ENCODE measurements at places on chromosomes 4 and X.

GRCh38 chrX:129566073-129566472 is 26.0 kb downstream of the OCRL start:
- no peak for DNase-seq

- DNase-seq, result no peak
These were observed 16.4 kb downstream of the TMEM31 start for GRCh38 chrX:103727115-103727514.

DNA sequence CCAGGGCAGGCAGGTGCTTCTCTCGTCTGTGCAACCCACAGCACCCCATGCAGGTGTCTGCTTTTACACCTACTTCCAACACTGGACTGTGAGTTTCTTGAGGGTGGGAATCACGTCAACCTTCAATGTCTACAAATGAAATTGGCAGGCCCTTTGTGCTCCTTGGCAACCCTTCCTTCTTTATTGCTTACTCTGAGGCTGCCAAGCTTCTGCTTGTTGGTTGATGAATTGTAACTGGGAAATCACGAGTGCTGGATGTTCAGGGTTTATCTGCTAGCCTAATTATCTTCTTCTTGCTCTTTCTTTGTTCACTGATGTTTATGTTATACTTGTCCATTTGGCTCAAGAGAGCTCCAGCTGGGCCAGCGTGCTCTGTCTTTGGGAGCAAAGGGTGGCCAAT is 2.5 kb upstream of the DGAT2L6 start:
- no peak for DNase-seq

- DNase-seq, result no peak
These were observed 74.7 kb downstream of the GALNT7 start for GRCh38 chr4:173243321-173243720.

DNA sequence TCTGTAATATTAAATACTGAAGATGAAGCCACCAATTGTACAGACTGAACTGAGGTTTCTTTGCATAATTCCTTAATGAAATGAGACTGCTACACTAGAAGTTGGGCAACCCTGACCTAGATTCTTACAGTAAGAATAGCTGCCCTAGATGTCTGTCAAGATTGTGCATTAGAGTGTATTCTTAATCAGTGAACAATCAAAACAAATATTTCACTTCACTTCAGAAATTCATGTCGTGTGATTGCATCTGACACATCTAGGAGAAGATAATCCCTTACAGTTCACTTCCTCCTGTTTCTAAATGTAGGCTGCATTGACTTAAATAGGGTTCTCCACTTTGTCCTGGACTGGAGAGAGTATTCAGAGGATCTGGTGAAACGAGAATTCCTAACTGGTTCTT is 283.1 kb downstream of the HNRNPD start:
- no peak for DNase-seq

GRCh38 chr4:153728151-153728550 is 31.7 kb downstream of the RNF175 start:
- DNase-seq, result no peak

- DNase-seq, result no peak
These were observed 526.7 kb downstream of the PCDH7 start for GRCh38 chr4:31246856-31247255.

GRCh38 chr4:88514557-88515511 is 8.7 kb downstream of the PYURF start:
- no peak for DNase-seq

GRCh38 chr4:176814770-176815169 is 22.0 kb upstream of the VEGFC start:
- DNase-seq, result no peak

DNA sequence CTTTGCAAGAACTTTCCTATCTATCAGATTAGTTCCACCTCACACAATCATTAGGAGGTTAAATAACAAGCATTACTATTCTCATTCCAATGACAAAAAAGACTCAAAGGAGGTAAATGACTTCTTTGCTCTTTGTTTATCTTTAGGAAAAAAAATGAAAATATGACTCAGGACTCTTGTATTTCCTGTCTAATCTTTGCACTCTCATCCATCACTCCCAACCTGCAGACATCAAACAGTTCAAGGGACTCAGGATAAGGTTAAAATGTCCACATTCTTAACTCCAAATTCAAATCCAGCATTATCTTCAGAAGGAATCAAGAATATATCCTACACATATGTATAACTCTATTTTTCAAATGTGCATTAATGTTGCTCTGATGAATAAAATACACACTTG is 139.6 kb downstream of the UNC5C start:
- no peak for DNase-seq

DNA sequence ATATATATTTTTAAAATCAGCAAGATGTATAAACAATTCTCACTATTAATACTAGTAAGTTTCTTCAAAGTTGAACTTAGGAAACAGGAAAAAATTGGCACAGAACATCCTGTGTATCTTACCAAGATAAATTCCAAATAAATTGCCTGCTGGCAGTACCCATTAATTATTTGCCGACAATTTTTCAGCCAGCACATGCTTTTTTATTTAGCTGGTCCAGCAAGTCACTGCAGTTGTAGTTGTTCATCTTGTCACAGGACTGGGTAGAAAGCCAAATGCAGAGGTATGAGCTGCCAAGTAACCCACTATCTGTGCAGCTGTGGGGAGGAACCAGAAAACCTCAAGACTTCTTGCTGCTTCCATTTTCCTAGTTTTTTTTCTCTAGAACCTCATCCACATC is 113.4 kb downstream of the PACRGL start:
- DNase-seq, result no peak

- no peak for DNase-seq
These were observed 29.8 kb upstream of the STOX2 start for GRCh38 chr4:183875251-183875825.

DNA sequence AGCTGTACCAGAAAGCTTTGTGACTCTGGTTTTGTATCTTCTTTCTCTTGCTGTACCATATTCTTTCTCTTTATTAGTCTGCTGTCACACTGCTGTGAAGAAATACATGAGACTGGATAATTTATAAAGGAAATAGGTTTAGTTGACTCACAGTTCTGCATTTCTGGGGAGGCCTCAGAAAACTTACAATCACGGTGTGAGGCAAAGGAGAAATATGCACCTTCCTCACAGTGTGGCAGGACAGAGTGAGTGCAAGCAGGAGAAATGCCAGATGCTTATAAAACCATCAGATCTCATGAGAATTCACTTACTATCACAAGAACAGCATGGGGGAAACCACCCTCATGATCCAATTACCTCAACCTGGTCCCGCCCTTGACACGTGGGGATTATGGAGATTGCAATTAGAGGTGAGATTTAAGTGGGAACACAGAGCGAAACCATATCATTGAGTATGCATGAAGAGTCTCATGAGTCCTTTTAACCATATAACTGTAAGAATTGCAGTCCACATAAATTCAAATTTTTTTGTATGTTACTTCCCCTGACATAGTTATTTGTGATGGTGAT is 67.4 kb upstream of the INPP4B start:
- DNase-seq, result no peak

- no peak for DNase-seq
These were observed 318.6 kb upstream of the CASK start for GRCh38 chrX:42242004-42242403.

- DNase-seq, result no peak
These were observed 26.7 kb upstream of the PLAC1 start for GRCh38 chrX:134684956-134685355.

GRCh38 chr4:2250357-2251072 is 8.6 kb upstream of the HAUS3 start:
- DNase-seq, result no peak

DNA sequence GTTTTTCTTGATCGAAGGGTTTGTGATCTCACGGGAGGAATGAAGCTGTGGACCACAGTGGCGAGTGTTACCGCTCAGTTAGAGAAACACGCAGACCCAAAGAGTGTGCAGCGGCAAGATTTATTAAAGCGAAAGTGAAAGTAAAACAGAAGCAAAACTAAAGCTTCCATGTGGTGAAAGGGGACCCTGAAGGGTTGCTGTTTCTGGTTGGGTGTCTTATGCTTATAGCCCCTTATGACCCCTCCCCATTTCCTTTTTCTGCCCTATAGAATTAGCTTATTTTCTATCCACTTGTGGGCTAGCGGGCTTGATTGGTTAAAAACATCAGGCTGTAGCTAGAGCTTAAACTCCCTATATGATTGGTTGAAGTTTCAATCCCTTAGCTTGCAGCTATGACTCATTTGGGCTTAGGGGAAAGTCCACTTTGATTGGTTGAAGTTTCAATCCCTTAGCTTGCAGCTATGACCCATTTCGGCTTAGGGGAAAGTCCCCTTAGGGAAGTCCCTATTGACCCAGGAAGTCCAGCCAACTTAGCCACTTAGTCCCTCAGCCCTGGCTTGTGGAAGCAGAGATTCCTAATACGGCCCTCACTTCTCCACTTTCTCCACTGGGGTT is 171.2 kb upstream of the NWD2 start:
- DNase-seq, result no peak

- no peak for DNase-seq
These were observed 65.9 kb downstream of the CLDN22 start for GRCh38 chr4:183254162-183254561.

- DNase-seq, result no peak
These were observed 44.6 kb downstream of the FGFBP1 start for GRCh38 chr4:15893962-15894361.

GRCh38 chr4:176484301-176484984 is 164.7 kb downstream of the SPCS3 start:
- no peak for DNase-seq

GRCh38 chr4:125387770-125388169 is 73.0 kb downstream of the FAT4 start:
- DNase-seq, result no peak

DNA sequence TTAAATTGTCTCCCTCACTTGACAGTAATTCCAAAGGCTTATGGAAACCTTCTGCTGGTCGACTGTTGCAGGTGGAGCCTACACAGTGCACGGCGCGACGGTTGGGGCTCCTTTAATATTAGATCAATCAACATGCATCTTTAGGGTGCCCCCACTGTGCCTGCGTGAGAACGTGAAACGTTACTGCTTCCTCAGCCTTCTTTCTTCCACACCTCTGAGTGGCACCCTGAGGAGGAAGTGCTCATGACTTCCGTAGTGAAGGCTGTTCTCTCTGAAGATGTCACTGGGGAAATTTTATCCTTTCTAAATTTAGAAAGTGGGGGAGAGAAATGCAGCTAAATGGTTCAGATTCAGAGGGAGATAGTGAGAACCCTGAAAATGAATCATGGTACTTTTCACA is 184.0 kb upstream of the ZFP42 start:
- DNase-seq, result no peak

Measured in activated CD4-positive, CD25-positive, alpha-beta regulatory T cell (primary cell).